ENCODE measurements at places on chromosomes 7 and 10.

- no peak for DNase-seq
Measured at GRCh38 chr7:155646669-155647068, 2.2 kb downstream of the RBM33 start.

GRCh38 chr10:29517352-29517923 lies 117.3 kb downstream of the SVIL start:
- peak; percentile 29 for DNase-seq

- no peak for DNase-seq
Measured at GRCh38 chr10:62183442-62183841, 85.2 kb downstream of the RTKN2 start.

- DNase-seq, result no peak
Measured at GRCh38 chr7:3246127-3246526, 54.9 kb upstream of the SDK1 start.

GRCh38 chr10:62817766-62818425 lies 1.7 kb upstream of the EGR2 start:
- DNase-seq, result peak; percentile 38

- no peak for DNase-seq
Measured at GRCh38 chr10:83965473-83965872, 173.8 kb upstream of the GHITM start.

DNA sequence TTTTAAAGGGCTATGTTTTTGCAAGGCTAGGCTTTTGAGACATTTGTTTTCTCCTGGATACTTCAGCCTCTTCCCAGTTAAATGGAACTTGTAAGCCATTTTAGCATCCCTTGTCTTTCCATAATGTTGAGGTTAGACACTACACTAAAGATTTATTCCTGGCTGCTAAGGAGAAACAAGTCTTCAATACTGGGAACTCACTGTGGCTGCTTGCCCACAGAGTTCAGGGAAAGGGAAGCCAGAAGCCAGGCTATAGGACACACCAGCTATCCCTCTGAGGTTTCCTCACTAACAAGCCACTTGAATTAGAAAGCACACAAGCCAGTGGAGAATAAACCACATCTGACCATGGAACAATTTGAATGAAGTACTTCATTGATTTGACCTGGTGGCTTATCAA lies 421.7 kb upstream of the CHRM2 start:
- DNase-seq, result no peak

- no peak for DNase-seq
Measured at GRCh38 chr10:26221541-26221940, 5.0 kb downstream of the GAD2 start.

DNA sequence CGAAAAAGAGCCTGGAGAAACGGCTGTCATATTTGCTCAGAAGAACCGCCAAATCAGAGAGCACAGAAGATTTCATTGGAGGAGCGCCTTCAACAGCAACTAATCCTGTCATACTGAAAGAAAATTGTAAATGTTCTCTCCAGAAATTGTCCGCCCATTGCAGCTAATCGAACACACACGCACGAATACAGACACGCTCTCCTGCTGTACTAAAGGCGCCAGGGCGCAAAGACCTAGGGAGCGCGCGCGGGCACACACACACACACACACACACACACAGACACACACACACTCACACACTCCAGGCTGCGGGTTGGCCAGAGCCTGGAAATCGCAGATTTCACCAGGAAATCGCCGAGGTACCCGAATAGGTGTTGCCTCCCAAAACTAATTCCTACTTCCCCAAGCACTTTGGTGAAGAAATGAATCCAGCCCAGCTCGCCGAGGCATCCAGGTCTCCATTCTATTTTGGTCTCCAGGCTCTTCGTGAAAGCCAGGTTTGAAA lies at the start of gene CHRM2:
Gene CHRM2, plus strand, starts transcription at position 157 of the 505 bp plus-strand sequence. CDS start 146,214 bp downstream, outside the sequence.
- no peak for DNase-seq

DNA sequence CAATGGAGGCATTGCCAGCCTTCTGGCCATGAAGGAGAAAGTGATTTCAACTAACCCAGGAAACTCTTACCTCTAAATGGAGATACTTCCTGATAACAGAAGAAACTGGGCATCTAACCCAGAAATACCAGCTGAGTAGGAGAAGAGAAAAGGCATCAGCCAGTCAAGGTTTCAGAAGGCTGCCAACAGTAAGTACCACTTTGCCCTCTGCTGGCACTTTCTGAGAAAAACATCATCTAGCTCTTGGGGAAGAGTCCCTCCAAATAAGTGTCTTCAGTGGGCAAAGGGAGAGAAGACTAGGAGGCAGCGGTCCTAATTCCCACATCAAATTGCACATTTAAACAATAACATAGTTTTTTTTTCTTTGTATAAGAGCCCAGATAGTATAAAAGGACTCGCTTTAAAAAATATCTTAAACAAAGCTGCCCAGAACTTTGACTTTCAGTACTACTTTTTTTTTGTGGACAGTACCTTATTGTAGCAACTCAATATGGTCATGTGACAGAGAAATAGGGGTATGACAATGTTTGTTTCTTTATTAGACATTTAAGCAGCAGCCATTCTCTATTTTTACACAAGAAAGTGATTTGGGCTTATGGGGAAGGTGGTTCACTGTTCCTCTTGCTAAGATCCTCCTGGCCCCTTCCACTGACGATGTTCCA lies 157.3 kb downstream of the CTTNBP2 start:
- DNase-seq, result peak; percentile 87

- no peak for DNase-seq
Measured at GRCh38 chr10:116985611-116986010, 19.4 kb downstream of the SHTN1 start.

GRCh38 chr10:79178614-79179163 lies 109.9 kb downstream of the ZMIZ1 start:
- peak; percentile 91 for DNase-seq

- no peak for DNase-seq
Measured at GRCh38 chr10:92750791-92751533, 61.2 kb downstream of the HHEX start.

DNA sequence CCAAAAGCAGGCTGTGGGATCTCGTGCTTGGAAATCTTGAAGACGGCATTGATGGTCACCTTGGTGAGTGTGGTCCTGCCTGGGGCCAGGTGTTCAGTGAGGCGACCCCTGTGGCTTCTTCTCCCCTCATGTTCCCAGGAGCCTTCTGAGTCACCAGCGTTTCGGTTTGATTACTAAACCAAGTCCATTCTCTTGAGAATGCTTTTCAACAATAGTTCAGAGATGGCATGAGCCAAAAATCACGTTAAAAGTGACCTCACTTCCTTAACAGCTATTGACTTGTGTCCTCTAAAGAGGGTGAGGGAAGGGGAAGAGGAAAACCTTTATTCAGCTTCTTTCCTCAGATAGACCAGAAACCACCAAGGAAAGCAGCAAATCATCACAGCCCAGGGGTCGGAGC lies 315.2 kb downstream of the GATA3 start:
- peak; percentile 38 for DNase-seq

GRCh38 chr10:121919666-121920065 lies 8.2 kb downstream of the ATE1 start:
- no peak for DNase-seq

DNA sequence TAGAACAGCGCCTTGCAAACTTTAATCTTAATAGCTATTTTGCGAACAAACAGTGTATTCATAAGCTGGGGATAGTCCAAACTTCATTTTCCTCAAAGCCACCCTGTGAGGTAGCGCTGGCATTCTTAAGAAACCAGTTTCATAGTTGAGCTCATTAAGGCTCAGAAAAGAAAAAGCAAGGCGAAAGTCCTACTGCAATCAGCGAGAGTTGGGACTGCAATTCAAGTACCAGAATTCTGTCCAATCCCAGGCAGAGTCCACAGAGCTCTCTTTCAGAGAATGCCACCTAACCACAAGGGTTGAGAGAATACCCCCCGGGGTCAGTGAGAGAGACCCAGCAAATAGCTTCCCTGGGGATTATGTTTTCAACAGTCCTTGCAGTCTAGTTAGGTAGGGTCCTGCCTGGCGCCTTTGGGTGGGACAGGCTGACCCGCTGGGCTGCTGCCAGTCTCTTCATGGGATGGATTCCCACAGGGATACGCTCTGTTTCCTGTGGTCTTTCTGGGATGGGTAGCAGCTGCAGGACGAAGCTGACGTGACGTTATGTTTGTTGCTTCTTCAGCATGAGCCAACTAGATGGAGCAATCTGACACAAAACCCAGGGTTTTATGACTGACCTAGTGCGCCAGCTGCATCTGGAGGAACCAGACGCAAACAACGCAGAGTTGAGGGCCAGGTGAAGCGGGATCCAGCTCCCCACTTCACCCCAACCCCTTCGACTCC lies 16.0 kb downstream of the BMPER start:
- DNase-seq, result no peak

DNA sequence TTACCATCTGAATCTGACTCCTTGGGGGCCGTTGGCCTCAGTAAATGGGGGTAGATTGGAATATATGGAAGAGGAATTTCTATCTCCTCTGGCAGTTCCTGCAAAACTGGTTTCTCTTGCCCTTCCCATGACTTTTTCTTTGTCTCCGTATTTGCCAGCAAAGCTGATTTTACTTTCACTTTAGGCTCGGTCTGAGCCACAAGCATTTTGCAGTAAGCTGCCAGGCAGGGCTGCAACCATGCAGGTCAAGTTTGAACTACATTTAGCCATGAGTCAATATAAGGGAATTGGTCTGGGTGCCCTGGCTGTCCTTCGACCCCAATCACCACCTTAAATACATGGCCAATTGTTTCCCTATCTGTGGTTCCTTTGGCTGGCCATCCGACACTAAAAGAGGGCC lies 104.3 kb downstream of the TRIM24 start:
- peak; percentile 37 for DNase-seq

GRCh38 chr10:67296926-67297325 lies 371.1 kb downstream of the LRRTM3 start:
- peak; percentile 34 for DNase-seq

GRCh38 chr10:104081998-104082397 lies 3.7 kb downstream of the COL17A1 start:
- DNase-seq, result peak; percentile 69

All from renal cortical epithelial cell (primary cell).